ENCODE measurements at places on chromosomes 6 and 20.

DNA sequence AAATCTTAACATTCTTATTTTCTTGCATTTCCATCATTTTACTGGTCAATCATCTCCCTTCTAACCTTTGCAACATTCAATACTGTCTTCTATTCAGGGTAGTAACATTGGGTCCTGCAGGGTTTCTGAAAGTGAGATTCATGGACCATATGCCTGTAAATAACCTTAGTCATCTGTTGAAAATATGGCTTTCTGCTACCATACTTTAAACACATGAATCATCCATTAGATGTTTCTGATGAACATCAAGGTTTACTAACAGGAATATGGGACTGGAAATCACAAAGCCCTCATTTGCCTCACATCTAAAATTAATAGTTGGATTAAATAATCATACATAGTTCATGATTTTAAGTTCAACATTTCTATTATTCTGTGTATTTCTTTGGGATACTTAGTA lies 475.9 kb upstream of the MARCKS start:
- no peak for DNase-seq

GRCh38 chr6:35500782-35501181 lies 3.9 kb upstream of the TEAD3 start:
- DNase-seq, result no peak

- peak; percentile 65 for DNase-seq
These were observed 33.0 kb downstream of the HNF4A start for GRCh38 chr20:44388466-44389023.

DNA sequence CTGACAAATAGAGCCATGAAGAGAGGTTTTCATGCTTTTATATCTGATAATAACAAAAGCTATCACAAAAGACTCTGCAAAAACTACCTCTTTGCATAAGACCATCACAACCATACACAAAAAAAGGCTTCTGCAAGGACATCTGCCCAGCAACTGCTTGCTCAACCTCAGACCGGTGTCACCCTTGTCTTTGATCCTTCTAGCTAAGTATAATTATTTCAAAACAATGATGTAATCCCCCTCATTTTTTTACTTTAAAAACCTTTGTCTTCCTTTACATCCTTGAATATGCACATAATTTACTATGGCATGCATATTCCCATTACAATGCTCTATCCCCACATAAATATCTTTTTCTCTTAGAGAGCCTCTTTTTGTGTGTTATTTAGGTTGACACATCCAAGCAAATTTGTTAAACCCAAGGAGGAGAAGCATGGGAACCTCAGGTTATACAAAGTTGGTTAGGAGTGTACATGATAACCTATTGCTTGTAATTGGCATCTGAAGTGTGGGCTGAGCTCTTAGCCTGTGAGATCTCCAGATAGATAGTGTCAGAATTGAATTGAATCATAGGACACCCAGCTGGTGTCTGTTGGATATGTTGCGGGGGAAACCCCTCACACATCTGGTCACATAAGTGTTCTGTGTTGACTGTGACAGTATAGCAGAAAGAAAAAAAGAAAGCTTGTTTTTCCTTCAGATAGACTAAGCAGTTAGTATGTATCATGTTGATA lies 20.7 kb upstream of the CGA start:
- no peak for DNase-seq

DNA sequence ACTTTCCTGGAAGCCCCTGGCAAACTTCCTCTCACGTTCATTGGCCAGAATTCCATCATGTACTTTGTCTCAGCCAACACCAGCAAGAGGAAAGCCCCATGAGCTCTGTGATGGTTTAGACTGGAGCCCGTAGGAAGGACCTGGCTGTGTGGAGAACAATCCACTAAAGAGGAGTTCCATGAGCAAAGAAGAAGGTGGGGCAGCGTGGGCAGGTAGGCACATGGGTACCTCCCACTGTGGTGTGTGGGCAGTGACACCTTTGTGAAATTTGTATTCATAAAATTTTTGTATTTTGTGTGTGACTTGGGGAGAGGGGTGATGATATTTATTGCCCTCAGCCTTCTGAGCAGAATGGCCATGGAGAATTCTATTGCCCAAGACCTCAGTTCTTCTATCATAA lies 89.5 kb upstream of the SCP2D1 start:
- no peak for DNase-seq

DNA sequence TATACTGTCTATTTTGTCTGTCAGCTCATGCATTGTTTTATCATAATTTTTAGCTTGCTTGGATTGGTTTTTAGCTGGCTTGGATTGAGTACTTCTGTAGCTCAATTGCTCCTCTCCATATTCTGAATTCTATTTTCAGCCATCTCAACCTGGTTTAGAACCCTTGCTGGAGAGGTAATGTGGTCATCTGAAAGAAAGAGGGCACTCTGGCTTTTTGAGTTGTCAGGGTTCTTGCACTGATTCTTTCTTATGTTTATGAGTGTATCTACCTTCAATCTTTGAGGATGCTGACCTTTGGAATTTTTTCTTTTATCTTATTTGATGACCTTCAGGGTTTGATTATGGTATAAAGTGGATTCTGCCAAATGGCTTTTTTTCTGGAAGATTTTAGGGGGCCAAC lies 632.7 kb upstream of the ID4 start:
- no peak for DNase-seq

DNA sequence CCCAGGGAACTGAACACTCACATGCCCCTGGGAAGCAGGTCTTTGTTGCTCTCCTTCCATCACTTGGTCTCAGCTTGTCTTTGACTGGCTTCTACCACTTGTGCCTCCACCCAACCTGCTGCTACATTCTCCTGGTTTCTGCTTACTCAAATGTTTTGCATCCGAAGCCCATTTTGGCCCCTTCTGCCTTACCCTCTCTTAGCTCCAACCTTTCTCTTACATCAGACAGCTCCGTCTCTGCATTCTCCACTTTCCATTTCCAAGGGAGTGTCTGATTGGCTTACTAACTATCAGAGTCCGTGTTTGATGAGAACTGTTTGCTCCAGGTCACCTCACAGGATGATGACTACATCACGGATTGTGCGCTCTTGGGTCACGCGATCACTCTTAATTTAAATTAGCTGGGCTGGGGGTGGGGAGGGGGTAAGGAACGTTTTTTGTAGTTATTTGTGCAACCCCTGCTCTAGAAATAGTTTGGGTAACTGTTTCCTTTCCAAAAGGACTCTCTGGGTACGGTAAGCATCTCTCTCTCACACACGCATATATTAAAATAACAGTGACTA lies 844 bp upstream of the ABRACL start:
- peak; percentile 43 for DNase-seq

All from stimulated activated CD4-positive, alpha-beta T cell treated with anti-CD3 and anti-CD28 coated beads, Interleukin-12 subunit alpha, Interleukin-12 subunit beta, amount 100 ng/mL, for 48 hours (primary cell).